ENCODE measurements at places on chromosomes 1 and 21.

GRCh38 chr1:3156936-3157335 lies 87.9 kb downstream of the PRDM16 start:
- no peak for DNase-seq

DNA sequence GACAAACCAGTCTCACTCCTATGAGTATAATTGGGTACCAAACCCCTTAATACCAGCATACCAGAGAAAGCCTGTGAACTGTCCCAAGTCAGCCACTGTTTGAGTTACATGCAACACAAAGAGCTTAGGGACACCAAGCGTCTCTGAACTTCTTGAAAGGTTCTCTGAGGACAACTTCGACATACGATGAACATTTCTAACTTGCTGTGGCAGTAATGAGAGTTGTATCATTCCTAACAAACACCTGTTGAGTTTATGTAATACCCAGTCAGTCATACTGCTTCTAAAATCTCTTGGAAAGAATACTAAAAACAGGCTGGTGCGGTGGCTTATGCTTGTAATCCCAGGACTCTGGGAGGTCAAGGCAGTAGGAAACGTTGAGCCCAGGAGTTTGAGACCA lies 18.4 kb downstream of the CCT8 start:
- DNase-seq: no peak

DNA sequence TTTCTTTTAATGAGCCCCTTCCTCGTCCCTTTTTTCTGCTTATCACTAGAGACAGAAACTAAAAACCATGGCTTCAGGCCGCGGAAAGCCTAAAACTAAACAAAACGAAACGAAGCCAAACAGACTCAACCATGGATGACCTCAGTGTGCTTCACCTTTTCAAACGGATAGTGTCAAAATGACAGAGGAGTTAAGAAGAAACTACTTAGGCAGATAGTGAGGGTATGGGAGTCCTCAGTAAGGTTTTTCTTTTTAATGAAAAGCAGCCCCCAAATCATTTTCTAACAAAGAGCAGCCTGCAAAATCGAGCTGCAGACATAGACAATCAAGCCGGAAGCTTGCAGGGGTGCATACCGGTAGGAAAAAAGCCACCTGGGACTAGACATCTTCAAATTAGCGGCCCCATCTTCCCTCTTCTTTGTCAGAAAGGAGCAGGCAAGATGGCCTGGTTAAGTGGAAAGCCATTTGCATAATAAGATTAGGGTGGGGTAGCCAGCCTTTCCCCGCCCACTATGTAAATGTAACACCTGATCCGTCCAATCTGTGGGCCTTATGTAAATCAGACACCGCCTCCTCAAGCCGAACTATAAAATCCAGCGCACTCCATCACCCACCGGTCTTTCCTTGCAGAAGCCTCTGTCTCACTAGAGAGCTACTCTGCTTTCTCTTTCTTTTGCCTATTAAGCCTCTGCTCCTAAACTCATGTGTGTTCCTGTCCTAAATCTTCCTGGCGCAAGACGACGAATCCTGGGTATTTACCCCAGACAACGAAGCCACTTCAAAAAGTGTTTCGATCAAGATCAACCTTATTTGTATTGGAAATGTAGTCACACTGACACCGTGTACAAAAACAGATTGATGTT lies 6.2 kb upstream of the ERO1B start:
- DNase-seq: no peak

DNA sequence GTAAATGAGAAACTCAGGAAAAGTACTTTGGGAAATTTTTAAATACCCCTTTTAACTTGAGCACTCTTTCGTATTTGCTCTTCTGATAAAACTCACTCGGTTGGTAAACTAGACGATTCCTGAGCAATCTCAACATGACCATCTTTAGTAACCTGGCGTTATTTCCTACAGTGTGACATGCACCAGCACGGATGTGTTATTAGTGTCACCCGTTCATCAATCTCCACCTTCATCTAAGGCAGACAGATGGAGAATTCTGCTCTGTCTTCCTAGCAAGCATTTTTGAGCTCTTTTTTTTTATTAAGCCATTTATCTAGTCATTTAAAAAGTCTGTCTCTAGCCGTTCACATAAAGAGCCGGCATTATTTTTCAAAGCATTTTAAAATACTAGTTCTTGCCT lies 155.2 kb downstream of the DISP1 start:
- DNase-seq: no peak

GRCh38 chr1:51840743-51841461 lies 37.6 kb downstream of the NRDC start:
- DNase-seq: no peak

- no peak for DNase-seq
Observed at GRCh38 chr1:228938537-228938901, 203.2 kb downstream of the RHOU start.

DNA sequence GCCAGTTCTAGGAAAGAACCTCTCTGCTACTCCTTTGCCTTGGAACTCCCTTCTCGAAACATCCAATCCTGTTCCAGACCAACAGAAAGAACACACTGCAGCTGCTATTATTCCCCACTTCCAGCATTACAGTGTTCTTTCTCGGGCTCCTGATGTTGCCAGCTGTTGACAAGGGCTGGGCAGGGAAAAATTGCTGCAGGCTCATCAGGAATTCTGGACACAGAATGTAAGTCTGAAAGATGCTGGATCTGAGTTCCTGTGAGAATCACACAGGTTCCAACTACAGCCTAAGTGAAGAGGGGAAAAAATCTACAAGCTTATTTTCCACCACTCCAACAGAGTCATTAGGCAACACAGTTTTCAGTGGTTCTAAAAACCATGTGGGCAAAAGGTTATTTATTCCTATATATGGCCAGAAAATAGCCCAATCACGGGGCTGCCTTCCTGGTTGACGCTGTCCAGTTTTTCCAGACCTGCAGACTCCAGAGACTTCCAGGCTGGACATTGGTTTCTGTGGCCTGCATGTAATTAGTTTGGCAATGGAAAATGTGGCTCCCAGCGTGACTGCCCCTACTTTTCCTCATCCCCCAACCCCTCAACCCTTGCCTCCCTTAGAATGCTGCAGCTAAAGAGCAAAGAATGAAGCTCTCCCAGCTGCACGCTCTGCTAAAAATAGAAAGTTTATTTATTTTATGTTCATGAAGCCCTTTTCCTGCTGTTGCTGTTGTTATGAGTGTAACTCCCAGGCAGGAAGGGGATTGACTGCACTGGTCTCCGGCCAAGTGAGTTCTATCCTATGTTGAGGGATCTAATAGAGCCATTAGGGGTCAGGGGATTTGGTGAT lies 8.3 kb upstream of the KIAA0040 start:
- DNase-seq: no peak

GRCh38 chr1:66250478-66250877 lies 283.5 kb upstream of the SGIP1 start:
- DNase-seq: no peak

DNA sequence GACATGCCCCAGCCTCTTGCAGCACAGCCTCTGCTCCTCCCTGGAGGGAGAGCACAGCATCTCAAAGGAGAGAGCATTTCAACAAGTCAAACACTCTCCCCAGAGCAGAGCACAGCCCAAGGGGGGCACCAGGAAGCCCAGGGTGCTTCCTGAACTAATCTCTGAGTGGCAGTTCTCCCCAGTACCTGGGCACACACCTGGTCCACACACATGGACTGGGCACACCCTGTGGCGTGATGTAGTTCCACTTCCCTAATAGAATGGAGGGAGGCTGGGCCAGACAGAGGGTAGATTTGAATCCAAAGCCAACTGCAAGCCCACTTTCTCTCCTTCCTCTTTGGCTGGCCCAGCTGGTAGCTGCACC lies 55.5 kb downstream of the CD46 start:
- DNase-seq: no peak

DNA sequence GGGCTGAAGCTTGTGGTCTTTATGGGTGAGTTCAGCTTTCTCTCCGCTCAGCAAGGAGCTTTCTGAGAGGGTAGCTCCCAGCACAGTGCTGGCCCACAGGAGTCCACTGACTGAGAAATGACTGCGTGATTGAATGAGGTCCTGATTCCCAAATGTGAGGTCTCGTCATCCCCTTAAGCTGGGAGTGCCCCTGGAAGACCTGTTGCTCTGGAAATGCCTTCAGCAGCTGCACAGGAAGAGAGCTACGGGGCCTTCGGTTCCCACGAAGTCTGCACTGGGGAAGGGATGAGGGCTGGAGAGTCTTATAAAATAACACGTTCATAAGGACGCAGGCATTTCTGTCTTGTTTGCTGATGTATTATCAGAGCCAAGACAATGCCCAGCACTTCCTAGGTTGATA lies 14.0 kb downstream of the TNNT2 start:
- no peak for DNase-seq

- no peak for DNase-seq
Observed at GRCh38 chr21:29640080-29640508, 299.7 kb downstream of the GRIK1 start.

All from central memory CD8-positive, alpha-beta T cell (primary cell).